SIG-M5 (cell line): ENCODE measurements at places on chromosomes 1 and 21.

DNA sequence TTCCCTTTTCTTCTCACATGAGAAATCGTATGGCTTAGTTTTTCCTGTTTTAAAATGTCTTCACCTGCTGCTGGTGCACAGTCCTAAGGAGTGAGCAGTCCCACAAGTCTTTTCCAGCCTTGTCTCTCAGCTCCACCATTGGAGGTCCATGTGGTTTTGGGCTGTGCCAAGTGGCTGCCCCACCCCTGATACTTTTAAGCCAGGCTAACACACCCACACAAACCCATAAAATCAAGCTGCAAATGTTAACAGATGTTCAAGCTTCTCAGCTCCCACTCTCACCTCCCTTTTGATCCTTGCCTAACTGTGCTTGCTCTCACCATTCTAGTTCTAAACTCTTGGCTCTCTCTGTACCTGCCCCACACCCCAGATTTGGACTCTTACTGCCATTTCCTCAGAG lies 74.5 kb upstream of the COL24A1 start:
- no peak for DNase-seq

DNA sequence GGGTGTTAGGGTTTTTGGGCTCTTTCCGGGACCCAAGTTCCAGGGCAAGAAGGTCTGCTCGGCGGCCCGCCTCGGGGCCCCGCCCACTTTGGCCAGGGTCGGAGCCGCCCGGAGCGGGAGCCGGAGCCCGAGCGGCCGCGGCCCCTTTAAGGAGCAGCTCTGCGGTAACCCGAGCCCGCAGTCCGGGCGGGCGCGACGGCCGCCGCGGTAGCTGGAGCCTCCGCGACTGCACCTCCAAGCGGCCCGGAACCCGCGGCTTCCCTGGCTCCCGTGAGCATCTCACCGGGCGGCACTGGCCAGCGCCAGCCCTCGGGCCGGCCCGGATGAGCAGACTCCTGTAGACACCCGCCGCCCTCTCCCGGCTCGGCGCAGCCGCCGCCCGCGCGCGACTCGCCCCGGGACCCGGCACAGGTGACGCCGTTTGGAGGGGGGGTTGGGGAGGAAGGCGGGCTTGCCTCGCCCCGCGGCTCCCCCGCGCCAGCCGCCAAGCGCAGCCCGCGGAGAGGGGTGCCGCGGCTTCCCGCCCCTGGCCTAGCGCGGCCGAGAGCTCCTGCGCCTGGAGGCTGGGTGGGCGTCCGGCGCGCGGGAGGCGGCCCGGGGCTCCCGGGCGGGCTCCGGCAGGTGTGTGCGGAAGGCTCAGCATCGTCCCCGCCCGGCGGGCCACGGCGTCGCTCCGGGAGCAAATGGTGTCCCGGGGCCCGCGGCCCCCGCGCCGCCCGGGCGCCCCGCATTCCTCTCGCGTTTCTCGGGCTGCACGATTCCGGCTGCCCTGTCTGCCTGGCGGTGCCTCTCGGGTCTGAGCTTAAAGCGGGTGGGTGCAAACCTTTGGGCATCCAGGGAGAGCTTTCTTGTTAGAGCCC lies at the start of gene TLCD4:
Gene TLCD4, plus strand, starts transcription at position 149 of the 860 bp plus-strand sequence. CDS start 26,547 bp downstream, outside the sequence.
- no peak for DNase-seq

GRCh38 chr1:227808566-227808965 lies 6.9 kb upstream of the PRSS38 start:
- no peak for DNase-seq

GRCh38 chr1:3391711-3392110 lies 62.8 kb upstream of the ARHGEF16 start:
- no peak for DNase-seq

- no peak for DNase-seq
These were observed 8.1 kb downstream of the GNAI3 start for GRCh38 chr1:109556563-109556962.

DNA sequence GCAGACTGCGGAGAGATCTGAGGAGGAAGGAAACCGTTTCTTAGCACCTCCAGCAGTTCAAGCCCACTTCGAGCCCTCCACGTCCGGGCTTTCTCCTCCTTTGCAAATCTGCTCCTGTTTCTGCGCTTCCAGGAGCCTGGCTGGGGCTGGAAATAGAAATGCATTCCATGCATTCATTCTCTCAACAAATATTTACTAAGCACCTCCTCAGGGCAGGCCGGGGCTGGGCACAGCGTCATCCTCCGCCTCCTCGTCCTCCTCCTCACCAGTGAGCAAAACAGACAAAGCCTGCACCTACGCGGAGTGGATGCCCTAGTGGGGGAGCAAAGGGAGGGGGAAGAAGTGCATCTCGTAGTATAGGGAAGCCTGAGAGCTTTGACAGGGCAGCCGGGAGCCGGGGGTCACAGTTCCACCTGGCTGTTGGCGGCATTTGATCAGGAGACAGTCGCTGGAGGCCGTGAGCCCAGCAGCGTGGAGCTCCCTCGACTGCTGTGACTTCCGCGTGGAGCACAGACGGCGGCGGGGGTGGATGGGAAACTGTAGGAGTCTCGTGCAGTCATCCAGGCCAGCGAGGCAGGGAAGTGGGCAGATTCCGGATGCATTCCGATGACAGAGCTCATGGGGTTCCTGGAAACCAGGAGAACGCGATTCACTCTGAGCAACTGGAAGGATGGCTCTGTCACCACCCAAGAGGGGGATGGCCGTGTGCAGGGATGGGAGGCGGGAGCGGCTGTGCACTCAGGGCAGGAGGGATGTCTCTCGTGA lies 93.5 kb downstream of the SIK1 start:
- DNase-seq = no peak

GRCh38 chr1:156517748-156518147 lies 17.2 kb upstream of the MEF2D start:
- no peak for DNase-seq

DNA sequence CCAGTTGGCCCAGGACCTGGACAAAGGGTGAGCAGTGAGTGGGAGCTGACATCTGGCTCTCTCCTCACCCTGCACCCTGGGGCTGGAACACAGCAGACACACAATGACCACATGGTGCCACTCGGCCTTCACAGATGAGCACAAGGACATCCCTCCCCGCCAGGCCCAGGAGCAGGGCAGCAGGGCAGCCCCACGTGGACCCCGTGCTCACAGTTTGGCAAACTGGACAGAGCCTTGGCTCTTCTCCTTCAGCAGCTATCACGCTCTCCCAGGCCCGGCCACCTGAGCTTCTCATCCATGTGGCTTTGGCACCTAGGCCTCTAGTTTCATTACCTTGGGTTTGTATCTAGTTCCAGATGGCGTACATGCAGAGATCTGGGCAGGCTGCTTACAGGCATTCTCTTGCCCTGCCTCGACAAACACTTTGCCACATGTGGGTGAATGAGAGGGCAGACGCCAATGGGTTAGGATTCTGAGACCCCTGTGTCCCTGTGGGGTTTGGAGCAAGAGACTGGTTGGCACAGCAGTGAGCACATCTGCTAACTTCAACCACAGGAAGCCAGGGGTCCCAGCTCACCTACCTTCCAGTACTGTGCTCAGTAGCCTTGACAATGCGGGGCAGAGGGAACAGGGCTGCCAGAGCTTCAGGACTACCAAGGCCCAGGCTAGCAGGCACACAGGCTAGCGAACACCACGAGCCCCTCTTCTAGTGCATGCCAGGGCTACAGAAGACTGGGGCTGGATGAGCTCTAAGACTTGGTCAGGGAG lies 3.4 kb upstream of the PTPRF start:
- no peak for DNase-seq

- DNase-seq = no peak
These were observed 19.5 kb downstream of the LACTBL1 start for GRCh38 chr1:22953057-22953739.

DNA sequence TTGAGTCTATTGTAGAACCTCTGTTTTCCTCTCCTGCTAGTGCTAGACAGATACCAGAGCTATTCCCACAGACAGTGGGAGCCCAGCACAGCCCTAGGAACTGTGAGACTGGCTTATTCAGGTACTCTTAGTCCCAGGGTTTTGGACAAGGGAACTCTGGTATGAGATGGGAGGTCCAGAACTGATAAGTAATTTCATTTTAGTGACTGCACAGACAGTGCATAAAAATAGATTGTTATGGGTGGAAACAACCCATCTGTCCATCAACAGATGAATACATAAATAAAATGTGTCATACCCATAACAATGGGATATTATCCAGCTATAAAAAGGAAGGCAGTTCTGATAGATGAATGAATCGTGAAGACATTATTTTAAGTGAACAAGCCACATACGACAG lies 9.0 kb downstream of the EPS8L3 start:
- no peak for DNase-seq

DNA sequence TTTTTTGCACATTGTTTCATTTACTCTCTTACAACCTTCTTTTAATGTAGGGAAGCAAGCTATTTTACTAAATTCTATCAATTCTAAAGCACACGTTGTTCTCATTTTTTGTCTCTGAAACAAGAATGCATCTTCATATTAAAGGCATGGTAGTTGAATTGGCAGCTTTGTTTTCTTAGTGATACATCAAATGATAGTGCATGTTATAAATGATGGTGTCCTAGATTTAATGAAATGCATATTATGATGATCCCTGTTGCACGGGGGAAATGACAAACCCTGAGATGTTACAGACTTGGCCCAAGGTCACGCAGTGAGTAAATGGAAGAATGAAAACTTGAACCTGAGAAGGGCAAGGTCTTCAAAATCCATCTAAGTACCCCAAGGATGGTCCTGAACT lies 213.1 kb downstream of the KAZN start:
- DNase-seq = no peak

- DNase-seq = no peak
These were observed 48.6 kb downstream of the WNT2B start for GRCh38 chr1:112557385-112557784.

DNA sequence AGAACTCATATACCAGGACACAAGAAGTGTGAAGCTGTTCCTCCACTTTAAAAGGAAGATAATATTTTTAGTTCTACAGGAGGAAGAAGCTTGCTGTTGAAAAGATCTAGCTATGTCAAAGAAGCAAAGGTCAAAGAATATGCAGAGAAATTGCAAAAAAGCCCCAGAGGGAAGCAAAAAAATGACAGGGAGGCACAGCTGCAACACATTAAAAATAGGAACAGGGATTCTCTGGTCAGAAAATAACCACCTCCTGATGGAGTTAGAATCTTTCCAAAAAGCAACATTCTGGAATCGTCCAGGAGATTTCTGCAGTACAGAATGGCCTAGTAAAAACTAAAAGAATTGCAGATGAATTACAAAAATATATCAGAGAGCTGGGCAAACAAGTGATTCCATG lies 238.9 kb upstream of the PRMT6 start:
- DNase-seq = no peak
